Right ventricle myocardium inferior (tissue), 1 donor: ENCODE measurements at places on chromosomes 2 and 18.

DNA sequence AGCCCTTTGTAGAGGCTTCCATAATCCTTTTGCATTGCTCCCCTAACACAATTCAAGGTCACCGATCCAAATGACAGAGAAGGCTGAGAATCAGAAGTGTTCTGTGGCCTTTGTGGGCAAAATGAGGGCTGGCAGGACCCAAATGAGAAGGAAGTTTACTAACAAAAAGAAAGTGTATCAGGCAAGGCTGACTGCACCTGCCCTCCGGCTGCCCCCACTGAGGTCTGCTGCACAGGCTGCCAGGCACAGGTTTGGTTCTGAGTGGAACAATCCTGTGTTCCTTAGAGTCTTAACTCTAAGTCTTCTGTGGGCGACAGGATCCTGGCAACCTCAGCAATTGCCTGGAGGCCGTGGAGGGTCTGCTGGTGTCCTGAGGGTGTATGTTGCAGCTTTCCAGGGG, 568.5 kb downstream of the CMPK2 start:
- DNase-seq: no peak

GRCh38 chr18:76593843-76594242, 98.8 kb upstream of the ZNF516 start:
- DNase-seq: no peak

DNA sequence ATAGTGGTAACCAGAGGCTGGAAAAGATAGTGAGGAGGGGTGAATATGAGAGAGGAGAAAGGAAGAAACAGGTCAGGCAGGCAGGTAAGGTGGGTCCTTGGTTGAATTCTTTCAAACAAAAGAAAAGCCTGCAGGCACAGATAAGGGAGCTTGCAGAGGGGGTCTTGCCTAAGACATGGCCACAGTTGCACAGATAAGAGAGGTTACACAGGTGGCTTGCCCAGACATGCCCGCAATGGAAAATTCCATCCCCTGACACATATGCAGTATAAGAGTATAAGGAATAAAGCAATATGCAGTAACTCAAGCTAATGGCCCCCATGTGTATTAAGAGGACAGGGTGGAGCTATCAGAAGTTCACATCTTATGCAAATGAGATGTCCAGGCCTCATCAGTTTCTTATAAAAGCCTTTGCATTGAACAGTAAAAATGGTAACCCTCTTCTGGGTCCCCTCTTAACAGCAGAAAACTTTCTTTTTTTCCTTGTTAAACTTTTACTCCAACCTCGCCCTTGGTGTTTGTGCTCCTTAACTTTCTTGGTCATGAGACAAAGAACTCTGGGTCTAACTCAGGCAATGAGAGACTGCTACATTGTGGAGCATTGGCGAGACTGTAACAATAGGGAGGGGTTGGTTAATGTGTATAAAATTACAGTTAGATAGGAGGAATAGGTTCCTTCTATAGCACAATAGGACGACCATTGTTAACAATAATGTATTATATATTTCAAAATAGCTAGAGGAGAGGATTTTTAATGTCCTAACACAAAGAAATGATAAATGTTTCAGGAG, 764.6 kb downstream of the TSN start:
- no peak for DNase-seq

GRCh38 chr2:64421201-64421600, 32.8 kb upstream of the LGALSL start:
- no peak for DNase-seq

GRCh38 chr2:241179899-241180298, 8.6 kb upstream of the ANO7 start:
- DNase-seq: no peak

DNA sequence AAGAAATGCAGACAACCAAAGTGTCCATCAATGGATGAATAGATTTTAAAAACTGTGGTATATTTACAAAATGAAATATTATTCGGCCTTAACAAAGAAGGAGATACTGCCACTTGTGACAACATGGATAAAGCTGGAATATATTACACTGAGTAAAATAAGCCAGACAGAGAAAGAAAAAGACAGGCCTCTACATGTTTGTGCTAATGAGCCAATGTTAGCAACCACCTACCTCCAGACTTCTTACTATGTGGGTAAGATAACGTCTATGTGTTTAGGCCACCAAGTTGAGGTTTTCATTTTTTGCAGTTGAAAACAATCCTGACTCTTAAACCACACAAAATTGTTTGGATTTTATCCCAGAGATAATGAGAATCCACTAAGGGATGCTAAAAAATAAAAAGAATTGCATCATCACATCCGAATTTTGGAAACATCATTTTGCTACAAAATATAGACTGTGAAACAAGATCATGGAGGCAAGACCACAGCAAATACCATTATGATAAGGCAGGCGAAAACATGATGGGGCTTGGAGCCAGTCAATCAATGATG, 47.0 kb downstream of the EVA1A start:
- DNase-seq: no peak

DNA sequence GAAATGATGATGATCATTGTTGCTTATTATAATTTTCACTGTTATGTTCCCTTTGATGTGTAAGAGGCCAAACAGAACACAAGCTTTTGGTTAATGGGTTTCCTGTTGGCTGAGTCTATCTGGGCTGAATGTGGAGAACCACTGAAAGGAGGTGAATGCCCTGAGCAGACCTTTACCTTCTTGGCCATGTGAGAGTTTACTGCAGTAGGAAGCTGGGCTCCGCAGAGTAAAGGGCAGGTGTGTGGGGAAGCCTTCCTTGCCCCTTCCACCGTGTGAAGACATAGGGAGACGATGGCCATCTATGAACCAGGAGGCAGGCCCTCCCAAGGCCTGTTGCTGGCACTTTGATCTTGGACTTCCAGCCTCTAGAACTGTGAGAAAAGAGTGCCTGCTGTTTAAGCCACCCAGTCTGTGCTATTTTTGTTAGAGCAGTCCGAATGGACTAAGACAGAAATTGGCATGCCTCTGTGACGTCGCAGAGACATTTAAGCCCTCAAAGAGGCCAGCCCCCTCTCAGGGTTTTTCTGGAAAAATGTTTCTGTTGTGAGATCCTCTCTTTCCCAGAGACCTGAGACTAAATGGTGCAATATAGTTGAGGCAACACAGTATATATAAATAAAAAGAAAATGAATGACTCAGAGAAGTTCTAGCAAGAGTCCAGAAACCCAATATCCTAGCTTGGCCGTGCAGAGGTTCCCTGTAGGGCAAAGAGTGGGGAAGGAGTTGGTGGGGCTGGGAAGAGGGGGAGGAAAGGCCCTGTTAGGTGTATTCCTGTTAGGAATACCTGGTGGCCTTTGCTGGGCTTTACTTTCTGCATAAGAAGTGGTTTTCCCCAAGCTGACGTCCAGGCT, 121.9 kb upstream of the LGALSL start:
- DNase-seq: no peak
